PC-9 (cell line): ENCODE measurements at places on chromosomes 12 and 14. TPM values are rescaled to one million over a fixed set of nuclear protein-coding genes. Genes with fewer than 3 reads are reported as not detected.
A peak's percentile ranks its signal among the peaks of the same experiment; 100 is the strongest.

Gene SAMD15
- total RNA-seq, result 4.8 and 7.8 TPM in 2 replicates

Gene OTUB2
- total RNA-seq, result 0.43 and 0.55 TPM in 2 replicates

Gene SMIM41
- total RNA-seq, result 0.28 TPM in 1 of 2 replicates, not detected in the other

Gene DTX1
- 0.13 and 0.25 TPM in 2 replicates for total RNA-seq

Gene PWP1
- total RNA-seq, result 41.4 and 44.1 TPM in 2 replicates

DNA sequence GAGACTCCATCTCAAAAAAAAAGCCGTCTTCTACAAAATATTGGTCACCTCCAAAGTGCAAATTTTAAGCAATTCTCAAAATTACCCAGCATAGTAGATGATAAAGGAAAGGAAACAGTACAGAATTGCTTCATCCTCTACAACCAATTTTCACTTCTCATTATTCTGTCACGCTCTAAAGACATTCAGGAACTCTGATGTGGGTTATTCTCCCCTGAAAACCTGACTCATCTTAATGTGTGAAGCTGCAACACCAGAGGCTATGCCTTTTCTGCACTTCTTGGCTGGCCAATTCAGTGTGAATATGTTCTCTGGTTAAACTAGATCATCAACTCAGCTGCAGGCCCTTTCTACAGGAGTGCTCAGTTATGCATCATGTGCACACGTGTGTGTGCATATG is 11.0 kb downstream of the PTGER2 start:
- no peak for DNase-seq

- DNase-seq, result no peak
Observed at GRCh38 chr14:65299826-65300225, 112.7 kb upstream of the FUT8 start.

DNA sequence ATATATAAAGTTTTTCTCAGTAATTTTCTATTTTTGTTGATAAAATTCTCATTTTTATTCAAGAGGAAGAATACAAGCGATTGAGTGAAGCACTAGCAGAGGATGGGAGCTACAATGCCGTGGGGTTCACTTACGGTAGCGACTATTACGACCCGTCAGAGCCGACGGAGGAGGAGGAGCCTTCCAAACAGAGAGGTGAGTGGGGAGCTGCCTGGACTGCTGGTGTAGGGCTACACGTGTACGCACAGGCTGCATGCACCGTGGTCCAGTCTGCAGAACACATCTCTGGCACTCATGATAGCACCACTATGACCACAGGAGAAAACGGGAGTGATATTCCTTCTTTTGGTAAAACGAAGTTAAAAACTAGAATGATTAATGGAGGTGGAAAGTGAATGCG is 3.9 kb downstream of the SFSWAP start:
- no peak for DNase-seq

DNA sequence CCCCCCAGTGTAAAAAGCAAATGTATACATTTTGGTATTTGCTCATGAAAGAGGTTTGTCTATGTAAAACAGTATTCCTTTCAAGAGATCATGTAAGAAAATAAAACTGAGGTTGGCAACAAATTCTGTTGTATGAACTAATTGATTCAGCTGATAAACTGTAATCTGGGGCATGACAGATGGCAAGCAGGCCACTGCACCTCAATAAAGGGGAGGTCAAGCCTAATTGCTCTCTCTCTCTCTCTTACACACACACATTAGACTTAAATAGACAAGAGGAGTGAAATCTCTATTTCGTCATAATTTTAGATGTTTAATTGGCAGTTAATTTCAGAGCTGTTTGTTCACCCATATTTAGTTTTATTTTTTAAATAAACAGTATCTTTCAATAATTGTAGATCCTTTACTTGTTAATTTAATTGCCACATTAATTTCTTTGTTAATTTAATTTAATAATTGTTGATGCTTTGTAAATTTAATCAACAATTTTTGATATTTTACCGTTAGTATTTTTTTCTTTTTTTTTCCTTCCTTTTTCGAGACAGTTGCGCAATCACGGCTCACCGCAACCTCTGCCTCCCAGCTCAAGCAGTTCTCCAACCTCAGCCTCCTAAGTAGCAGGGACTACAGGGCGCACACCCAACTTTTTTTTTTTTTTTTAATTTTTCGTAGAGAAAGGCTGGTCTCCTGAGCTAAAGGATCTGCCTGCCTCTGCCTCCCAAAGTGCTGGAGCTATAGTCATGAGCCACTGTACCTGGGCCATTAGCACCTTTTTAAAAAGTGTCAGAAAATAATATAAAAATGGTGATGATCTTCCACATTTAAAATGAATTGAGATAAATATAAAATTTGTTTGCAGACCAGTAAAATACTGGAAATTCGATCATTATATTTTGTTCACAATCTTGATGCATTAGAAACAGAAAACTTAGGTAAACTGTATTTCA is 577.7 kb downstream of the SLC16A7 start:
- no peak for DNase-seq

DNA sequence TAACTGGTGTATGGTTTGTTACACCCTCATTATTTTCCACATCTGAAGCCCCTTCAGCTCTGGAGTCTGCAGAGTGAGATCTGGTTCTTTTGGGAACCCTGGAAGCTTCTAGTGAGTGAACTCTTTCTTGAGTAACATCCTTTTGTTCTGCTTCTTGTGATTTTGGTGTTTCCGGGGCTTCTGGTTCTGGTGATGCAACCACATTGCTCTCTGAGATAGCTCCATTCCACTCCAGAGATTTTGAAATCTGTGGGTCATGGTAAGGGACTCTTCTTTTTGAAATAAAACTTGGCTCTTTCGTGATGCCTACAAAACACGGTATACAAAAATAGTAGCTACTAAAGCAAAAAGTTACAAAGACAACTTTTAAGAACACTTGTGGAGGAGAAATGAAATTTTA is 5.4 kb downstream of the MDM1 start:
- no peak for DNase-seq

- no peak for DNase-seq
Observed at GRCh38 chr14:69481815-69482568, 2.5 kb upstream of the PLEKHD1 start.

DNA sequence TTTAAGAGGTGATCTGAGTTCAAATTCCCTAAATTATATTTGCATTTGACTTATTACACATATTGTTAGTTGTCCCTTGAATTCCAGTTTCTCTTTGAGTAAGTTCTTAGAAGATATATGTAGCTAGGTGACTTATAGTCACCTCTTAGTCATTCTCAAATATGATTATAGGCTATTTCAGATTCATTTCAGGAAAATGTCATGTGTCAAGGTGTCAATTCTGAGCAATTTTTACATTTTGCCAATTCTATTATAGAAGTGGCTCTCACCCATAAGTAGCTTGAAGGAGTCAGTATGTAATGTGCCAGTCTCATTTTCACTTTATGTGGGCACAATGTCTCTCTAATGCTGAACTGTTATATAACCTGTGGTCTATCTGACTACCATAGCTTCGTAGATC is 623.4 kb downstream of the DIO2 start:
- no peak for DNase-seq

DNA sequence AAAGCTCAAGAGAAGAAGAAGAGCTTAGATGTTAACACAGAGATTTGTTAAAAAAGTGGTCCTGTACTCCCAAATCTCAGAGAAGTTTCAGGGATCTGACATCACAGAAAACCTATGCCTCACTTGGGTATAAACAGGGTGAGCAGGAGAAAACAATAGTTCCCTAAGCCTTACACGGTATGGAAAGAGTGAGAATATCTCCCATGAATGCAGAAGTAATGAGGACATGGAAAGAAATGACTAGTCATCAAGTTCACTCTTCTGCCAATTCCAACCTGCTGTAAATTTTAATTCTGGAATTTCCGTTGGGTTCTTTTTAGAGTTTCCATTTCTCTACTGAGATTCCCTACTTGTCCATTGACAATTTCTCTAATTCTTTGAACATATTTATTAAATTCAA is 6.2 kb upstream of the PTGER2 start:
- DNase-seq, result no peak

- DNase-seq, result peak; percentile 4
Observed at GRCh38 chr14:100662879-100663760, 63.6 kb upstream of the DLK1 start.

DNA sequence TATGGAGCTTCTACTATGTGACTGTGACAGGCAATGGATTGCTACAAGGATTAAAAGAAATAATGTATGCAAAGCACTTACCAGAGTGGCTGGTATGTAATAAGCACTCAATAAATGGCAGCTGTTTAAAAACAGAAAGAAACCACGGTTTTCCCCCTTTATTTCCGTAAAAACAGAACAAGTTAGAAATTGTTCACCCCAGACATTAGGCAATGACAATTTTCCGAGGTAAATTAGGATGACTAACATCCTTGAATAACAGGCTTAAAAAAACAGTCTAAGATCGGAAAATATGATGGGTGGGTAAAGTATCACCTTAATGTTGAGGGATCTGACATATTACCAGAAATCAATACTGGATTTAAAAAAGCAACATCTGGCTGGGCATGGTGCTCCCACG is 20.9 kb upstream of the CNIH1 start:
- no peak for DNase-seq

DNA sequence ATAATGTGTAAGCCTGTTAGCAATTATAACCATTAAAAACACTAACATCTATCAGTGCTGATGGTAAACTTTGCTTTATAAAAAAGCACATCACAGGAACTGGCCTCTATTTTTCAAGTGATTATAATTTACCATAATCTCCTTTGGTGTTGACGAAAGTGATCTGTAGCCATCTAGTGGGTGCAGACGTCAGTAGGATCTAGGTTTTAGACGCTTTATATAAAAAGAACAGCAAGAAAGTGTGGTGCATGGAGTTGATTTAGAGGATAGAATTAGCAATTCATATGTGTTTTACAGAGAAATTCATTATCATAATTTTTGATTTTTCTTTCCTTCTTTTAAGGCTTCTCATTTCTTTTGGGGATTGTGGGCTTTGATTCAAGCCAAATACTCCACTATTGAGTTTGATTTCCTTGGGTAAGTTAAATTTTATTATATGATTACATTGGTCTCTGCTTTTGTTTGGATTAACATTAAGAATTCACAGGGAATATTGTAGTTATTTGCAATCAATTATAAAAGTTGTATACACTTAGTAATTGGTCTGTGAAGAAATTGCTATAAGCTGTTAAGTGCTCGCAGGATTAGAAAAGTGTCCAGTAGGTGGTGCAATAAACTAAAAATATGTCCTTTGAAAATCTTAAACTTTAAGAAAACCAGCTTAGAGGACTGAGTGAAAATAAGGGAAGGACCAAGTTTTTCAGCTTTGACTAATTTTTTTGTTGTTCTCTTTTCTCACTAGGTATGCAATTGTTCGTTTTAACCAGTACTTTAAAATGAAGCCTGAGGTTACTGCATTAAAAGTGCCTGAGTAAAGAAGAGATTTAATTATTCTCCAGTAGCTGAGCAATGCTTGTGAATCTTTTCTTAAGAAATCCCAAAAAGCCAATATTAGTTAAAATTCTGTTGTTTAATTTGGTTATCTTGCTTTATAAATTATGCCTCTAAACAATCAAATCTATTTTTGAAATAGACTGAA is 59.5 kb downstream of the ETNK1 start:
- DNase-seq, result no peak

DNA sequence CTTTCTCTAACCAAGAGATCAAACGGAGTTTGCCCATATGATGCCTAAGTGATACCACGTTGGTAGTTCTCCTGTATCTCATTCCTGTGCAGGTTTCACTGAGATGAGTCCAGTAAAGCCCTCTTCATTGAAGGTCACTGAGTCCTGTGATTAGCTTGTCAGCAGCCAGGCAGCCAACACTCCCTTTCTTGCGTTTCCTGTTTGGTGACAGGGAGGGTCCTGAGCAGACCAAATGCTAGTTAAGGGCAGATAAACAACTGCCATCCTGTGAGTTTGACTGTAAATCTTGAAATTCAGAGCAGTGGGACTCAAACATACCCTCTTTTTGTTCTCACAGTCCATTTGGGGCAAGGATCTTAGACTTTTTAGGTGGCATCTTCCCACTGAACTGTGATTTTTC is 39.4 kb downstream of the ZNF641 start:
- no peak for DNase-seq
